WTC11 (cell line): ENCODE measurements at places on chromosomes 11 and 22. TPM values are rescaled to one million over a fixed set of nuclear protein-coding genes. Genes with fewer than 3 reads are reported as not detected.
A peak's percentile ranks its signal among the peaks of the same experiment; 100 is the strongest.

The THRSP gene
- not detected in 3 replicates for total RNA-seq

GRCh38 chr11:102920118-102920684 is 35.3 kb downstream of the MMP13 start:
- H3K36me3 ChIP-seq: no peaks in the 10 kb centered on the region
- H3K27ac ChIP-seq: no peak overlapping the region
- H3K27me3 ChIP-seq: no peaks in the 10 kb centered on the region
- H3K4me3 ChIP-seq: no peak overlapping the region
- no peaks in the 10 kb centered on the region for H3K4me1 ChIP-seq

The IL18 gene
- 0.74 to 0.82 TPM (median 0.82 TPM) in 3 replicates for total RNA-seq

DNA sequence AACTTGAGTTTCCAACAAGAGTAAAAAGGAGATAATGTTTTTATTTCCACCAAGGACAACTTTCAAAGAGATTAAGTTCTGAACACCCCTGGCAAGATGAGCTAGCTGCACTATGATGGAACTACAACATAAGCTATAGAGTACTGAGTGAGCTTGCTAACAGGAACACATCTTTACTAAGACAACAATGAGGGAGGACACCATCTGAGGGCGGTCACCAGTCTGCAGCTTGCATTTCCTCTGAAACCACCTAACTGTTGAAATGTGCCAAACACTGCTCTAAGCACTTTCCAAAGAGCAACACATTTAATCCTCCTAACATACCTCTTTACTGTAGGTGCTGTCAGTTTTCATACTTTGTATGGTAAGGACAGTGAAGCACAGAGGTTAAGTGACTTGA is 68.4 kb downstream of the TCF20 start:
- H3K4me1 ChIP-seq: peaks cover 20% of the 10 kb centered on the region
- H3K27me3 ChIP-seq: no peaks in the 10 kb centered on the region
- no peak for DNase-seq
- peaks cover 26% of the 10 kb centered on the region for H3K36me3 ChIP-seq
- no peak overlapping the region for H3K4me3 ChIP-seq

DNA sequence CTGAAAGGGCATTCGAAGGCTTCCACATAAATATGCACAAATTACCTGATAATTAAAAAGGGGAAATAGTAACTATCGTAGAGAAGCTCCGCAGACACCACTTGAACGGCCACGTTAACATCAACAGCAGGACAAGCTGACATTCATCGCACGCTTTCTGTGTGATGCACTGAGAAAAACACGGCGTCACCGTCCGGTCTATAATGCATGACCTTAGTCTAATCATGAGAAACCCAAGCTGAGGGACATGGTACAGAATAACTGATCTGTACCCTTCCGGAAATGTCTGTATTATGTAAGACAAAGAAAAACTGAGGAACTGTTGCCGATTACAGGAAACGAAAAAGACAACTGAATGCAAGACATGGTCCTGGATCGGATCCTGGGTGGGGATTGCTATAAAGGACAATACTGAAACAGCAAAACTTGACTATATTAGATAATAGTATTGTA is 678 bp upstream of the RANGAP1 start:
- no peak for DNase-seq
- peaks cover 49% of the 10 kb centered on the region for H3K4me1 ChIP-seq
- peaks cover 17% of the 10 kb centered on the region for H3K36me3 ChIP-seq
- no peaks in the 10 kb centered on the region for H3K27me3 ChIP-seq
- peak overlapping the region; percentile 99 for H3K27ac ChIP-seq
- peak overlapping the region; percentile 88 for H3K4me3 ChIP-seq

The SART1 gene
- total RNA-seq: 52.3 to 57.0 TPM (median 52.5 TPM) in 3 replicates

The APOL4 gene
- total RNA-seq: 0.07 to 0.31 TPM in 2 of 3 replicates, not detected in the other
